ENCODE measurements at places on chromosomes 3 and 15.

DNA sequence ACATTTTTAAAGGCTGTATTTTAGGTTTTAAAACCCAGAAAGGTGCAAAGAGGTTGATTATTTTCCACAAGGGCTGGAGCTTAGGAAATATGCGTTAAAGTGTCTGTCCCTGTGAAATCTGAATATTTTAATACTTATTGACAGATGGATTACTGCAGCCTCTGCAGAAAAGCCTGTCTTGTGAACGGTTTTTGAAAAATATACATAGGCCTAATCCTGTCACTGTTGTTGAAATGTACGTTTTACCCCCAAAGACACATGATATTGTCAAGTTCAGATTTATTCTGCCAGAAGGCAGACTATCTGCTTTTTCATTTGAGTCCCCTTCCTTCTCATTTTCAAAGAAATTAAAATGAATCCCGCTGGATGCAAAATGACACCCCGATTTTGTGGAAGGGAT is 2.2 kb upstream of the BCL6 start:
- DNase-seq = no peak

- DNase-seq = no peak
Observed at GRCh38 chr3:72655131-72655551, 193.1 kb downstream of the SHQ1 start.

DNA sequence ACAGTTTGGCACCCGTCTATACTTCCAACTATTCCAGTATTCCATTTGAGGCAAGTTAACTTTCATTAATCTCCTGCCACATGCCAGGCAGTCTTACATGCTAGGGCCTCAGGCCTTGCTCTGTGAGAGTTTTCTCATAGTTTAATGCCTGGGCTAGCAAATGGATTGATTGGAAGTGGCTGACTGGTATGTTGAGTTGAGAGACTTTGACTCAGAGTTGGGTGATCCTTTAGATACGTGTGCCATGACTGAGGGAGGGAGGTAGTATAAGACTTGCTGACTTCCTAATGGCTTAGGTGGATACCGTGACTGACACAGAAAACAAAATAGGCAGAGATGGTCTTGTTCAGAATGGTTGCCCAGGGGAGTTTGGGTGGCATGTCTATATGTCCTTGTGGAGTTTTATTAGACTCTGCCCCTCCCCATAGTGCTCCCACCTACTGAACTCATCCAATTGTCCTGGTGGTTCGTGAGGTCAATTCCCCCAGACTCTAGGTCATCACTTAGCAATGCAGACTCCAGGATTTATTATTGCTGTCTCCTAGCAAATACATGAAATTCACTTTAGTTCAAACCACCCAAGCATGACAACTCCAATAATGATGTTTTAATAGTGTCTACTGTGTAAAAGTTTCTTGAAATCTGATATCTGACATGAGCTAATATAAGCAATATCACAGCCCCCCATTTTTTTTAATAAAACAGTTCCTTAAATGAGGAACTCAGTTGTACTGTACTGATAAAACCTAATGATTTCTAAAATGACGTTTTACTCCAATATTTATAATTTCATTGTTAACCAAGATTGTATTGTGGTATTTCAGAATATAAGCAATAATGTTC is 413.9 kb upstream of the MDFIC2 start:
- DNase-seq = no peak

DNA sequence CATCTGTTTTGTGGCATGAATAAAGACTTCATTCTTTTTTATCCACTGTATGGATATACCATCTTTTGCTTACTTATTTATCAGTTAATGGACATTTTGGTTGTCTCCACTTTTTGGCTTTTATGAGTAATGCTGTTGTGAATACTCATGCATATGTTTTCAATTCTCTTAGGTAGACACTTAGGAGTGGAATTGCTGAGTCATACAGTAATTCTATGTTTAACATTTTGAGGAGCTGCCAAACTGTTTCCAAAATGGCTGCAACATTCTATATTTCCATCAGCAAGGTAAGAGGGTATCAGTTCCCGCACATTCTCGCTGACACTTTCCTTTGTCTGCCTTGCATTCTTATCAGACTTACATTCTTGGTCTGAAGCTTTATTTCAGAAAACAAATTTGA is 191.1 kb downstream of the WNT5A start:
- DNase-seq = no peak

DNA sequence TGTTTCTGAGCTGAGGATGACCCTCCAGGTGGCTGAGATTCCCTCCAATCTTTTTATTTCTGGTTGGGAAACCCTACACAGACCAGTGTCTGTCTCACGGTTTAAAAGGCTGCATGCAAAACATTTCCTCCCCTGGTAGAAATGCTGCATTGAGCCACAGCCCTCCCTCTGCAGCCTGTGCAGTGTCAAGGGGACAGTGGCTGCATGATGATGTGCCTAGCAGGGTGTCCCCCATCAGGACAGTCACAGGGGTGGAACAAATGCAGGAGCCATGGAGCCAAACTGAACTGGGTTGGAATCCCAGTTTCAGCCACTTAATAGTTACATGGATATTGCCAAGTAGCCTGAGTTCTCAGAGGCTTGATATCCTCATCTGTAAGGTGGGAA is 147.9 kb upstream of the CTDSPL start:
- no peak for DNase-seq

GRCh38 chr3:98612587-98612986 is 19.2 kb upstream of the CPOX start:
- no peak for DNase-seq

DNA sequence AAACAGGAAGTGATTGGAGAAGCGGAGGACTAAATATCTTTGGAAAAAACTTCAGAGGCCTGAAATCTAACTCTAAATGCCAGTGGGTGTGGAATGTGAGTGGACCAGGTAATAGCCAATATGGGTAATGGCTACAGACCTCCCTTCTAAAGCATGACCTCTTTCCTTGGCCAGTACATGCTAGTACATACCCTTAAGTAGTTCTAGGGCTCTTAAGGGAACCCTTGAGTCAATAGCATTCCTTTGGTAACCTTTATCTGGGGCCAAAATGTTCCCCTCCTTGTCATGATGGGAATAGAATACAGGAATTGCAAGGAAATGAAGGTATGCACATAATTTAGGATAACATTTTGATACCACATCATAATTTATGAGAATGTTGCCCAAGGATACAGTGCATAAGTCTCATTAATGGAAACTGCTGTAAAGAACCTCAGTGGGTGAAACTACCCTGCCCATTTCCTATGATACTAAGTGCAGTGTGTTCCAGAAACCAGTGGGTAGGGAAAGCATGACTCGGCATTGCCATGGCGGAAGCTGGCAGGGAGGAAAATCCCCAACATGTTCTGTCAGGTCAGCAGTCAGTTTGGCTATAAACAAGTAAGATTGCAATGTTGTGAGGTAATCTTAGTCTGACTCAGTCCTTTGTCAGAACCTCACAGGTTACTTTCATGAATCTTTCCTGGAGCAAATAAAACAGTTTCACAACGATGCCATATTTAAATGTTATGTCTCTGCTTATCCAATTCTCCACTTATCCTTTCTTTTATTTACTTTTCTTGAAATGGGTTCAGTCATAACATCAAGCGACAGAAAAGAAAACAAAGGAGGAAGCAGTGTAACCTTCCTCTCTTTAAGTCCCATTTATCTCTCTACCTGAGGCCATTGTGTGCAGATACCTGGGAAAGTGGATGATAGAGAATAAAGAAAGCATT is 23.5 kb upstream of the RAP2B start:
- DNase-seq = no peak

- DNase-seq = no peak
Observed at GRCh38 chr15:77311618-77312398, 108.1 kb downstream of the PEAK1 start.

DNA sequence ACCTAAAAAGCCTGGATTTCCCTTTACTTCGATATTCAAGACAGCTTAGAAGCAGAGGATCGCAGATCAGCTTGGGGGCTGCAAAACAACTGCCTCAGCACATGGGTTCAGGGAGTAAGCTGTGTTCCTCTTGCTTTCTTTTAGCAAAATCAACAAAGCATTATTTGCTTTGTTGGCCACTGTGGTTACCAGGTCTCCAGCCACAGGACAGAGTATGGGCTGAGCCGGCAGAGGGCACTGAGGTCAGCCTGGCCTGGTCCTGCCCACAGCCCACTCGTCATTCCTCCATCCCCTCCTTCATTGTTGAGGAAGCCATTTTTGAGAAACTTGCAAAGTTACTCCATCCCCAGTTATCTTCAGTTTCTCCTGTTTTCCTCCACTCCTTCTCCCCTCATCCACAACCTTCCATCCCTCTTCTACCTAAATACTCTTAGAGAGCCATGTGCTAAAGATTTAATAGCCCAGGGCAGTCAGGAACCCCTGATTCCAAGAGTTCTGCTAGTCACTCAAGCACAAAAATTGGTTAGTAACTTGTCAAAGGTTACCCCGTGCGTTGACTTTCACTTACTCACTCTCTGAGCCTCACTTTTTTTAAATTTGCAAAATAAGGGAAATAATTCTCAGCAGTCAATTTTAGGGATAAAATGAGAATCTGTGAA is 60.0 kb upstream of the HES1 start:
- no peak for DNase-seq

GRCh38 chr15:77014132-77015081 is 19.5 kb downstream of the PSTPIP1 start:
- no peak for DNase-seq

- DNase-seq = no peak
Observed at GRCh38 chr3:159233734-159234133, 431.9 kb downstream of the MFSD1 start.

DNA sequence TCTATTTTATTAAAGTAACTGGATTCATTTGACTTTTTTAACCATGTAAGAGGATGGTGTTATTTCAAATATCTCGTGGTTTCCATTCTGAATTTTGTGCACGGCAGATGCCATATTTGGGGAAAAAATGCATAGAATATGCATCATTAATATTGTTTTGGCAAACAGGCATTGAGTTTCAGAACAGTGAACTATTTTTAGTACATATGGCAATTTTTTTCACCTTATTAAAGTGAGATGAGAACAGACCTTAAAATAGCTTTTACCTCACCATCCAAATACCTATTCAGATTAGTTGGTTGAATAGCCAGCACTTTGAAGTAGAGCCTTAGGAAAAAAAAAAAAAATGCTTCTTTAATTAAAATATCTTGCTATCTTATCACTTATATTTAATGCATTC is 117.3 kb upstream of the FLNB start:
- DNase-seq = no peak

GRCh38 chr3:125186800-125187598 is 25.5 kb downstream of the SLC12A8 start:
- no peak for DNase-seq

DNA sequence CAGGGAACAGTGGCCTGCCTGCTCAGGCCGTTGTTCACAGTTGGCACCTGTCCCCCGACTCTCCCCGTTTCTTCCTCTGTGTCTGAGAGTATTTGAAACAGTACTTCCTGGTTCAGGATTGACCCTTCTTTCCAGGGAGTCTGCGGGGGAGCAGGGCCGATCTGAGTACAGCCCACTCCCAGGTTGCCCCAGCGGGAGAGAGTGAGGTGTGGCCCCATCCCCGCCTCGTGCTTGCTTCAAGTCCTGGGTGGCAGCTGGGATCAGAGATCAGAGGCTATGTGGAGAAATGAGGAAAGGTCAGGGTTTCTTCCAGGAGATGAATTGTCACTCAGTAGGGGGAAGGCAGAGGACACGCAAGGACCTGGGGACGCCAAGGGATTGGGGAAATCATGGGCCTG is 6.5 kb upstream of the DLL4 start:
- no peak for DNase-seq

DNA sequence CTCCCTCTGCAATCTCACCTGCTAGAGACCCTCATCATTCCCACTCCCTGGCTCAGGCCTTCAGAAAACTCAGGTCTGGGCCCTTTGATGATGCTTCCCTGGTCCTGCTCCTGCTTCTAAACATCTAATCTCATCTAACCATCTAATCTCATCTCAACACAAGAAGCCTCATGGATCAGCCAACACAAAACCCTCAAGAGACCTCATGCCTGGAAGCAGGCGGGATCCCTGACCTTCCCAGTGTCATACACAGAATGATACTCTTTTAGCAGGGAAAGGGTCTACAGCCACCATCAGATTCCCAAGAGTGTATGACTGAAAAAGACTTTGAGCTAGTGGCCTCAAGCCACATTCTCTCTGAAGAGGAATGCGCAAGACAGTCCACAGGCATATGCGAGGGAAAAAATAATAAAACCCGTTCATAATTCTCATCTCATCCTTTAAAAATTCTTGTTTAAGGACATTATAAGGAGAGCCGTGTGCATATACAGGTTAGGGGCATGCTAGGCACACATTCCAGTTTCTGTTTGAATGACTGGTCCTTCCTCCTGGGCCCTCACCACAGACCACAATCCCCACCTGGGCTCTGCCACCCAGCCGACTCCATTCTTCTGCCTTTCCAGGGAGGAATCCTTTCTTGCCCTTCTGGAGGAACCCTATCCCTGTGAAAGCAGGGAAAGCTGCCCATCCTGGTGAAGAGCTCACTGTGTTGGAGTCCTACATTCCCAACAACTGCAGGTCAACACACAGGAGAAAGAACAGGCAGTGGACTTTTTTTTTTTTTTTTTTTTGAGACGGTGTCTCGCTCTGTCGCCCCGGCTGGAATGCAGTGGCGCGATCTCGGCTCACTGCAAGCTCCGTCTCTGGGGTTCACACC is 2.2 kb downstream of the ZXDC start:
- DNase-seq = no peak

GRCh38 chr3:76372497-76372896 is 587.1 kb upstream of the ZNF717 start:
- DNase-seq = no peak

DNA sequence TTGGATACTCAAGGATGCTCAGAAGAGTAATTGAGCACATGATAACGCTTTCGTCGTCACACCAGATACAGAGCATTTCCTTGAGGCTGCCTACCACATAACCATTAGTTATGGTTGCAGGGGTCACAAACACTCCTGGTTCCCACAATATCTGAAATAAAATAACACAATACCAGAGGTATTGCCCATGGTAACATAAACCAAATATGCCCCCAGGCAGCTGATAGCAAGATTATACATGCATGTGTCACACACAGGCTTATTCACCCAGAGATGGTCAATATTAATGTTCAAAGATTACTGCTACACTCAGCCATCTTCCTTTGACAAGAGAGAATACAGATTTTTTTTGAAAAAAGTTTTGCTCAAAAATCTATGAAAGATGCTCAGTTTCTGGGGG is 7.3 kb downstream of the RPL39L start:
- DNase-seq = no peak

GRCh38 chr3:195790901-195791300 is 20.8 kb downstream of the MUC4 start:
- DNase-seq = no peak

GRCh38 chr3:10292505-10293419 is at the start of gene GHRL:
Gene GHRL, minus strand, starts transcription at chr3:10292947. Its CDS starts 2,767 bp downstream, at chr3:10290180.
- no peak for DNase-seq

GRCh38 chr3:190676481-190676880 is 162.6 kb downstream of the IL1RAP start:
- no peak for DNase-seq

DNA sequence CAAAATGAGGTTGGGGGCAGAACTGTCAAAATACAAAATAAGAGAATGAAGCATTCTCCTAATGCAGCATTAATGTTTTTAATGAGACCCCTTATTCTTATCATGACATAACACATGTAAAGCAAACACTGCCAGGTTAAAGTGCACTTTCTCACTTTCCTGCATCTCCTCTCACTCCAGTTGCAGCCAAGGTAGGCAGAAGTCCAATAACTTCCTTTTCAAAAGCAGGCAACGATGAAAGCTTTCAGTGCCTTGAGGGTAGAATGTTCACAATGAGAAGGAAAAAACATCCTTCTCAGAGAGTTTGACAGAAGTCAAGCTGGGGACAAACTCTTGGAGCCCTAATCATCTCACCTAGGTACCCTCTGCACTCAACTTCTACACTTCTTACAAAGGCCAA is 59.5 kb downstream of the FAIM start:
- DNase-seq = no peak

- DNase-seq = no peak
Observed at GRCh38 chr3:124800511-124801258, 70.4 kb downstream of the UMPS start.
